ENCODE measurements at places on chromosomes 12 and 14.

DNA sequence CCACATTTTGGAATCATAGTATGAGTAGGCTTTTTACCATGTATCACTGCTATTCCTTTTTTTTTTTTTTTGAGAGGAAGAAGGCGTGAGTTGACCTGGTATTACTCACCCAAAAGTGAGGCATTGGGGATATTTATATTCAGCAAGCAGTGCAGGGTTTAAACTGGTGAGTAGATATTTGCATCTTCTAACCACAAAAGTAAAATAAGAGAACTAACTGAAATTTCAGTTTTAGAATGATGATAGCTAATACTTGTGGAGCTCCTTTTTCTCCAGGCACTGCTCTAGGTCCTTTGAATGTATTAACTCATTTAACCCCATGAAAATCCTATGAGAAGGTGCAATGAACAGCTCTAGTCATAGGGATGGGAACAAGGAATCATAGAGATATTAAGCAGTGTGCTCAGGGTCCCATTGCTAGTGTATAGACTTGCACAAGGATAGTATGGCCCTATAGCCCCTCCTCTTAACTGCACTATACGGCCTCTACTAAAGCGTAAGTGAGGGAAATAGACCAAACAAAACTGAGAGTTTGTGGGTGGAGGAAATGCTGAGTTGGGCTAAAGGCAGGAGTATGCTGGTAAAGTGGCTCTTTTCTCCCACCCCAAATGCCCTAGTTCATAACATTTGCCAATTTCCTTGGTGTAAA is 104.3 kb upstream of the MAX start:
- DNase-seq = no peak

- no peak for DNase-seq
Observed at GRCh38 chr14:44530475-44530874, 23.4 kb upstream of the FSCB start.

- DNase-seq = no peak
Observed at GRCh38 chr12:68303850-68304249, 28.3 kb downstream of the MDM1 start.

DNA sequence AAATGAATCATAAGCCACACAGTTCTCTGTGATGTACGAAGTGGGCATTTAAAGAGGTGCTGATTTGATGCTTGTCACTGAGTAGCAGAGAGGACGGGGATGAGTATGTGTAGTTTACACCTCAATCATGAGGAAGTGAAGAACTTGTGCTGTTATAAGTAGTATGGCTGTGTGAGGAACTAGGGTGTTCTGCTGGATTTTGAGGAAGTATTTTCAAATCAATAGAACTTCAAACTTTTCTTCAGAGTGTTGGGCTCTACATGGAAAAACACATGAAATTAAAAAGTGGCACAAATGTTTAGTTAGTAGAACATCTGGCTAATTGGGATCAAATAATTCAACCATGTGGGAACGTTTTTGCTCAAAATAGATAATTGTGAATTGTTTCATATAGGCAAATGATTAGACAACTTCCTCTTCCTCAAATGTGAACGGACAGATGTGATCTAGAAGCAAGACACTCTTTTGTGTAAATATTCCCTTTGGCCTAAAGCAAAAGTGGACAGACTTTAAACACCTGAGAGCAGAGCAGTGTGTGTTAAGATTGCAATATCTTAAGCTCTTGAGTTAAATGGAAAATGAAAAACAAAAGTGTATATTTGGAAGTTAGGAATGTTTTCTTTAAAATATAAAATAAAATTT is 168.5 kb downstream of the NAV3 start:
- no peak for DNase-seq

DNA sequence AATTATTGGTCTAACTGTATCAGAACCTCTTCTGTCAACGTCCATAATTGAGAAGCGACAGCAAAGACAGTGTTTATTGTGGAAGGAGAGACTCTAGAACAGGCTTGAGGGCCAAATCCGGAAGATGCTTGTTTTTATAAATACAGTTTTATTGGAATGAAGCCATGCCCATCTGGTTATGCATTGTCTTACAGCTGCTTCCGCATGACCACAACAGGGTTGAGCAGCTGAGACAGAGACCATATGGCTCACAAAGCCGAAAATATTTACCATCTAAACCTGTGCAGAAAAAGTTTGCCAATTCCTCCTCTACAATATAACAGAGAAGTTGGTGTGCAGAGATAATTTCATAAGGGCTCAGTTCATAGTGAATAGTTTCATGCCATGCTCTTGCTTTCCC is 24.5 kb downstream of the PRKAB1 start:
- DNase-seq = no peak

- peak; percentile 31 for DNase-seq
Observed at GRCh38 chr12:130838284-130838950, 633 bp downstream of the STX2 start.

GRCh38 chr12:22626406-22626805 is 1.4 kb downstream of the ETNK1 start:
- no peak for DNase-seq

DNA sequence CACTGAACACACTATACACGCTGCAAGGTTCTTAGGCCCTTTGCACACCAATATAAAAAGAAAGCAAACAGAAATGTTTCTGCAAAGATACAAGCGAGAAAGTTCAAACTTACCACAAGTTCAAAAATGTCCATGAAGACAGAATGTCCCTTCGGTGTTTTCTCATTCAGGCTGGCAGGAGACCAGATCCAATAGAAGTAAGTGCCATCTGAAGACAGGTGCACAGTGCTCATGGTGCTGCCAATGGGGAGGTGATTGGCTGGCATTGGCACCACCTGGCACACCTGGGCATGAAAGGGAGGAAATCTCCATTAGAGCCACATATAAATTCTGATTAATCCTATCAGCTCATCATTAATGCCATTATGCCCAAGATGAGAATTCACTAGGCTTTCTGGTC is 76.3 kb downstream of the HECTD4 start:
- DNase-seq = peak; percentile 66

DNA sequence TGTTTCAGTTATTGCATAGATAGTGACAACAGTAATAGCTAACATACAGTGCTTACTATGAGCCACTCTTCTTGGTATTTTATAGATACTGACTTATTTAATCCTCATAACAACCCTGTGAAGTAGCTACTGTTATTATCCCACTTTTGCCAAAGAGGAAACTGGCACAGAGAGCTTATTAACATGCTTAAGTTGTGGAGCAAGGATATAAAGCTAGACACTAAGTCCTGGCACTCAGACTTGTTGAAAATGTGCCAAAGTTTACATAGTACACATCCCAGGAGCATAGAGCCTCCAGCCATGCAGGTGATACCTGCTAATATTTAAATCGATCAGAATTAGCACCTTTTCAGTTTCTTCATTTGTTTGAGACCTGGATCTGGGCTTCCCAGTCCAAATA is 41.8 kb downstream of the VEZT start:
- DNase-seq = peak; percentile 34

DNA sequence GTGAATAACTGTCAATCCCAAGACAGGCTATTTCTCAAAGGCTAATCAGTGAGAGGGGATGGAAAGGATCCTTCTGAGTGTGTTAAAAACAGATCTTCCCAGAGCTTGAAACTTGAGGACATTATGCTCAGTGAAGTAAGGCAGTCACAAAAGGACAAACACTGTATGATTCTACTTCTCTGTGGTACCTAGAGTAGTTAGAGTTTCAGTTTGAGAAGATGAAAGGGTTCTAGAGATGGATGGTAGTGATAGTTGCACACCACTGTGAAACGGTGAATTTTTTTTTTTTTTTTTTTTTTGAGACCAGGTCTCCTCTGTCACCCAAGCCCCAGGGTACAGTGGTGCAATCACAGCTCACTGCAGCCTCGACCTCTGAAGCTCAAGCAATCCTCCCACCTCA is 133.8 kb downstream of the SAMD4A start:
- no peak for DNase-seq

DNA sequence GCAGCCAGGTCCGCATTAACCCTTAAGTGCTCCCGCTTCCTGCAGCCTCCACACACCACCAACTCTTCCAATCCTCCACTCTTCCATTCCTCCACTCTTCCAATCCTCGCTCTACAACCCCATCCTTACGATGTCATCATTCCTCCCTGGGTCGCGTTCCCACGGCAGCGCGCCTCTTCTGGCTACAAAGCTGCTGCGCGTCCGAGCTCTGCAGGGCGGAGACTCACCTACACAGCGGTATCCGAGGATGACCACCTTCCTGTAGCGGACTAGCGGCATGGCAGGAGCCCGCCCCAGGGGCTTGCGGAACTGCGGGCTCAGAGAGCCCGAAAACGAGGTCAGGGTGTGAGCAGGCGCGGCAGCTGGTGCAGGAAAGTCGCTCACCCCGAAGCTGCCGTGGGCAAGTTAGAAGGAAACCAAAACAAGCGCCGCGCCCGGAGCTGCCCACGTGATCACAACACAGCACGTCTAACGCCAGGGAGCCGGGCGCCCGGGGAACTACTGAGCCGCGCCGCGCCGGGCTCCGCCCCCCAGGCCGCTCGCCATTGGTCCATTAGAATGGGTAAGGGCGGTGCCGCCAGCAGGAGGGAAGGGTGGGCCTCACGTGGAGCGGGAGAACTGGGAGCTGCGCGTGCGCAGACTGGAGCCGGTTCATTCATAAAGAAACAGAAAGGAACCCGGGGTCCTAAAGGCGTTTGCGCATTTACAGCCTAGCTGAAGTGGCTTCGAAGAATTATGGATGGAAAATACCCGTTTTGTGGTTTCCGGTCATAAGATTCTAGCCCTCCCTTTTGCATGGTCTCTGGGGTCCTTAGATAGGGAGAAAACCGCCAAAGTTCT is at the start of gene RHEBL1:
Gene RHEBL1, minus strand, starts transcription at position 473 of the 840 bp plus-strand sequence. Its CDS starts 194 bp downstream, at position 279.
- peak; percentile 91 for DNase-seq

- DNase-seq = peak; percentile 98
Observed at GRCh38 chr12:82174936-82175335, 183.3 kb downstream of the CCDC59 start.

DNA sequence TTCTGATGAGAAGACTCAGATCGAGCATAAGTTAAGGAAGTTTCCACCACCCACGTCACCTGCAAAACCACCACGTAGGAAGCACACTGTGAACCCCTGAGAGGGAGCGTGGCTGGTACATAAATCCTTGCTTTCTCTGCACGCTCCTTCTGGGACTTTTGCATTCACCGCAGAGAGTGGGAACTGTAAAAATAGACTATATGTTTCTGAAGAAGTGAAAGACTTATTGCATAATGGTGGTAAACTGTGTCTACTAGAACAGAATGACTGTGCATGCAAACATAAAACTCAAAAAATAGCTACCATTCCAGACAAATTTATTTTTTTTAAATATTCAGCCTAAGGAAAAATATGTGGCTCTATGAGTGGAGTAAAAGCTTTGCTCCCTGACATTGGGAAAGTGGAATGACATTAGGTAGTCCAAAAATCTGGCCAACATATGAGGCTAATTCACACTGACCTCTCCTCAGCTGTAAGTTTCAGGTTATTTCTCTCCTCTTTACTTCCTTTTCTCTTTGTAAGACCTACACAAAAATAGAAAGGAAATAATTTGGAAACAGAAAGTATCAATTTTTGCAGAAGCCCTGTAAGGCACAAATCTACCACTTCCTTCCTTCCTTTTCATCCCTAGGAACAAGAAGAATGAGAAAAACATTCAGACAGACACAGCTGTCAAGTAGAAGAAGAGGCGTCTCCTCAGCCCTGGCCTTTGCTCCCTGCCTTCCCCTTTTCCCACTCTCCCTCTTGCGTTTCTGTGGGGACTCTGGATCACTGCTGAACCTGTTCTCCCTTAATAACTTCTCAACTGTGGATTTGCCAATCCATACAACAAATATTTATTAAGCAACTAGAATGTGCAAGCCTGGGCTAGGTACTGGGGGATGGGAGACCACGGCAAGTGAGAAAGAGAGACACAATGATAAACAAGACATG is 264.3 kb upstream of the FOXN3 start:
- no peak for DNase-seq

DNA sequence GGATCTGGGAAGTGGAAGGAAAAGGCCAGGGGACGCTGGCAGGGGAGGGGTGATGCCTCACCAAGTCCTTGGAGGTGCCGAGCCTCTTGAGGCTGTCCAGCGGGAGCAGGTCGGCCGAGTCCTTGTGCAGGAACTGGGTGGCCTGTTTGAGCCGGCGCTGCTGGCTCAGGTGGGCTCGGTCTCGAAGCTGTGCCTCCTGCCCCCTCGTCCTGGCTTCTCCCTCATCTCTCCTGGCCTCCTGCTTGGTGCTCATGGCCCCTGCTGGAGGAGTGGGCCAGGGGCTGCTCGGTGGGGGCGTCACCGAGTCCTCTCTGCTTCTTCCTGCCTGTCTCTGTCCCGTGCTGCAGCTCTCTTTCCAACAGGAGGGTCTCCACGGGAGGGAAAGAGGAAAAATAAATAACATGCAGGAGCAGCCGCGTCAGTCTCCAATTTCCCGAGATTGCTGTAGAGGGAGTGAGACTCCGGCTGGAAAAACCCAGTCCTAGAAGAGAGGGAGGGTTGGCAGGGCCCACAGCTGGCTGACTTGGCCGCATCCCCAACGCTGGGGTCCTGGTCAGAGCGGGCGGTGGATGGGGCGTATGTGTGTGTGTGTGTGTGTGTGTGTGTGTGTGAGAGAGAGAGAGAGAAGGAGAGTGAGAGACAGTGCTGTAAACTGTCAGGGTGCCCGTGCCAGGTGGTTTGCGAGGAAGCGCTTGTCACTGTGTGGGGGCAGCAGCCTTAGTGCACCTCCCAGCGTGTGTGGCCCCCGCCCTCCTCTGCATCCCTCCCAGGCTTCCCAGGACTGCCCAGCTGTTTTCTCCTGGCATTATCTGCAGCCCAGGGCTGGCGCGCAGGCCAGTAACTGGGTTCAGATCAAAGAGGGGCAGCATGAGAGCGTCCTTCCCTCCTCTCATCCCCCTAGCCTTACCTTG is at the start of gene NRIP2:
Gene NRIP2, minus strand, starts transcription at position 455 of the 911 bp plus-strand sequence. Its CDS starts 52 bp downstream, at position 403.
- DNase-seq = peak; percentile 78

DNA sequence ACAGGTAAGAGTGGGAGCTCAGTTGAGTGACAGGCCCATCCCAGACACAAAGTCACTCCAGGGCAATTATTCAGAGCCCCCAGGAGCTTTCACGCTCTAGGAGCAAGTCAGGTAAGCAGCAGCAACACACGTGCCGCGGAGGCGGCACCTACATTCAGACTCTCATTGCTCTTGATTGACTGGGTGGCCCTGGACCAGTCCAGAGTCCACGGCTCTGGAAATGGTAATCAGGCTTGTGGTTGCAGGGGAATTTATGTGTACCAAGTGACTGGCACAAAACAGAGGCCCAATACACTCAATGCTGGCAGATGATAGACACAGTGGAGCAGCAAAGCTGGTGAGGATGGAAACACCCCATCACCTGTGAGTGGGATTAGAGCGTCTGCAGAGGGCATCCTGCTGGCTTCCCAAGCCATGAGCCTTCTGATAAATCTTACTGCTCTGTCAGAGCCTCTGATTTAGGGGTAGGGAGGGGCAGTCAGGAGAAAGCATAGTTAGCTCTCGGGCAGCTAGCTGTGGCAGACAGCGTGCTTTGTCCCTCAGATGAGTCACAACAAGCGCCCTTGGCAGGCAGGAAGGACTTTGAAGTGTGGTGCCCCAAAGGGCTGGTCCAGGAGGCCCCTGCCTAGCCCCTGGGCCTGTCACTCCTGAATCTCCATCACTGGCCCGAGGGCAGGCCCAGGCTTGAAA is 344.7 kb downstream of the CACNA1C start:
- no peak for DNase-seq

GRCh38 chr12:20453756-20454310 is 85.5 kb downstream of the PDE3A start:
- no peak for DNase-seq

Data from NCI-H1105 treated with DMSO at 0.1 percent for 48 hours (cell line).